ENCODE measurements at places on chromosomes 5 and 9.

- no peak for DNase-seq
These were observed 50.3 kb downstream of the SEMA6A start for GRCh38 chr5:116524051-116524904.

GRCh38 chr9:112420208-112420607, 40.3 kb downstream of the HSDL2 start:
- no peak for DNase-seq

DNA sequence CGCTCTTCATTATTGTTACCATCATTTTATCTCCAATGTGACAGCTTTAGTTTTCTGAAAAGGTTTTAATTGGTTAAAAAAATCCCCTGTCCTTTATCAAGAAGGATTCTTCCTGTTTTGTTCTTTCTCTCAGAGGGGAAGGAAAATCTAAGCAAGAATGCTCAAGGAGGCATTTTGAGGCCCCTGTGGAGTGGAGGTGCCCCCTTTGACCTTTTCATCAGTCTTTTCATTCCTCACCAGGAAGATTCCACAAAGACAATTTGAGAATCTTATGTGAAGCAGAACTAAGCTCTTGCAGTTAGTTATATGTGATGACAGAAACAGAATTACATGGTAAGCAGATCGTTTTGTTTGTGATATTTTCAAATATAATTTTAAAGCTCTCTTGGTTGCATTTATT, 489.6 kb downstream of the MAN2A1 start:
- no peak for DNase-seq

- DNase-seq = no peak
These were observed 21.1 kb downstream of the CLPTM1L start for GRCh38 chr5:1323803-1324173.

DNA sequence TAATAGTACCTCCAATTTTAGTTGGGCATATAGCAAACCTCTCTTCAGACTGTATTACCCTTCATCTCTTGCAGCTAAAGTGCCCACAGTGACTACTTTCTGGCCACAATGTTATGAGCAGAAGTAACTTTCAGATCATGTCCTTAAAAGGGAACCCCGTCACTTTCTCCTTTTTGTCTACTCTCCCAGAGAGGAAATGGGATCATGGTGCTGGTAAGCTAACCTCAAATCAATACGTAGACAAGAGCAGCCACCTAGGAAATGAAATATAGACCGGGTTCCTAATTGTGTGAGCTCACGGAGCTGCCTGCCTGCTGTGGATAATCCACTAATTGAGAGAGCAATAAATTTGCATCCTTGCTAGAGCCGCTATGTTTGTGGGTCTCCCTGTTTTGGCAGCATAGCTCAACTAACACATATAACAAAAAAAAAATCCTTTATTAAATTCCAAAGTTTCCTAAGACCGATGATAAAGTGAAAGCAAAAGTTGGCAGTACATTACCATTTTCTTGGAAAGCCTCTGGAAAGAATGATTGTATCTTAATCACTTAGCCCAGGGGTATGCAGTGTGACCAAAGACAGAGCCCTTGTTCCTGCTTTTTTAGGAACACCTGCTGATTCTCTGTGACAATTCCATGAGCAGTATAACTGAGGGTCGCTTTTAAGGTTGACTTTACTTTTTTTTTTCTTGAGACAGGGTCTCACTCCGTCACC, 5.6 kb upstream of the IL7R start:
- no peak for DNase-seq

DNA sequence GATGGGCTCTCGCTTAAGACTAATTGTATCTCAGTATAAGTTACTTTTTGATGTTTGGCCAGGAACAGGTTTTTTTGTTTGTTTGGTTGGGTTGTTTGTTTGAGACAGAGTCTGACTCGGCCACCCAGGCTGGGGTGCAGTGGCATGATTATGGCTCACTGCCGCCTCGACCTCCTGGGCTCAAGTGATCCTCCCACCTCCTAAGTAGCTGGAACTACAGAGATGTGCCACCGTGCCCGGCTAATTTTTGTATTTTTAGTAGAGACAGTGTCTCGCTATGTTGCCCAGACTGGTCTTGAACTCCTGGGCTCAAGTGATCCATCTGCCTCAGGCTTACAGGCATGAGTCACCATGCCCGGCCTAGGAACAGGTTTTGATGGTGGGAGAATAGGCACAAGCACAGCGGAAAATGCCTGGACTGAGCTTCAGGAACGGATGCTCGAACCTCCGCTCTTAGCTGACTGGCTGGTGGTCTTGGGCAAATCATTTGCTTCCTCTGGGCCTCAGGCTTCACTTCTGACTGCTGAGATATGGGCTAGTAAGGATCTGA, 11.4 kb upstream of the SYNPO start:
- no peak for DNase-seq
